Fibroblast of skin of left quadriceps (primary cell): ENCODE measurements at places on chromosomes 3 and 15.

DNA sequence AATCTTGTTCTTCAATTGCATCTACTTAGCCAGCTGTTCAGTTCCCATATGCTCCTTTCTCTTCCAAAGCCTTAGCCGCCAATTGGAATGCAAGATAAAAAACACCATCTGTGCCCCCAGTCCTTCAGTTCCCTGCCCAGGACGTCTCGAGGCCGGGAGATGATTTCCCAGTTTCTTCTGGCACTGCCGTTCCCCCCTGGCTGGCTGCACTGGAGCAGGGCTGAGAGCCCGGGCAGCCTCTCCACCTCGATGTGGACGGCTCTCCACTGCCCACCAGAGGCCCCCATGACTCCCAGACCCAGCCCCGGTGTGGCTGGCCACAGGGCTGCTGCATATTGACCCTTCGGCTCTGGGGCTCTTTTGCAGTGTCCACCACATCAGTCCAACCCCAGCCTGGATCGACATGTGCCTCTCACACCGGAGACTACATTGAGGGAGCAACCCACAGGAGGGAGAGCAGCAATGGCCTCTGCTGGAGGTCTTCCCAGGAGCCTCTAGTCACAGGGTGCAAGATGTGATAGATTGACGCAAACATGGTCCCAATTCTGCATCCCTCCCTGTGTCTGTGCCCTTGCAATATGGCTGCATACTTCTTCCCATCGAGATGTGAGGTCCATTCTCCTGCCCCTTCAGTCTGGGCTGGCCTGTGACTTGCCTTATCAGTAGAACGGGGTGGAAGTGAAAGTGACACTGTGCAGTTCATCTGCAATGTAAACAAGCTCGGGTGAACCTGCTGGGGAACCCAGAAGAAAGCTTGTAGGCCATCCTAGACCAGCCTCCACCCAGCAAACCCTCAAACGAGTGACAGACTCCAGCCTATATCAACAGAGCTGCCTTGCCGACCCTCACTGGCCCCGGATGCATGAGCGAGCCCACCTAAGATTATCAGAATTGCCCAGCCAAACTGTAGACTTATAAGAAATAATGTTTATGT lies 52.3 kb upstream of the PRR20G start:
- no peak for DNase-seq

DNA sequence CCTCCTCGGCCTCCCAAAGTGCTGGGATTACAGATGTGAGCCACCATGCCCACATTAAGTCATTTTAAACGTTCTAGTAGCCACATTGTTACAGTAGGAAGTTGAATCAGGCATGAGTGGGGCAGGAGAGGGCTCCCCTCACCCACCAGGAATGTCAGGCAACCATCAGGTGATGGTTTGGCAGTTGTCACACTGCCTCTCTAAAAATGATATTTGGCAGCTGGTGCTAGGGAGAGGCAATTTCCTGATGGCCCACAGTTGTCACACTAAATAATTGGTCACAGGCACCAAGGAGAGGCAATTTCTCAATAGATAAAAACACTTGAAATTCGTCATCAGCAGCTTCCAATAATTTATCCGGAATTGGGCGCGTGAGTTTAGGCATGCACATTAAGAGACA lies 79.2 kb upstream of the ABHD2 start:
- DNase-seq = no peak

DNA sequence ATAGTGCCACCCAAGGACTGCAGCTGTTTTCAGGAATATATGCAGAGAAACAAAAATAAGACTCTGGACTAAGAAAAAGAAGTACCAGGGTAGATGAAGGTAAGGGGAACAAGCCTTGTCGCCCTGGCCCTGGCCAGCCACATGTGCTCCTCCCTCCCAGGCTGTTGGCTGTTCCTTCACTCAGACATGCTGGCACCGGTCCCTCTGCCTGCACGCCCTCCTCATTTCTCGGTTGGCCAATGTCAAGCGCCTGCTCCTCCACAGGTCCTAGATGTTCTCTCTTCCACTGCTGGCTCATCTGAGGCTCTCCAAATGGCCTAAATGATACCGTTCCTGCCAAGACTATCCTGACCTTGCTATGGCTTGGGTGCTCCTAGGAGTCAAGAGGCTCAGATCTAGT lies 288.4 kb upstream of the LYSMD4 start:
- no peak for DNase-seq

- DNase-seq = peak; percentile 23
These were observed 316.1 kb upstream of the TMCO5A start for GRCh38 chr15:37618353-37618752.

- no peak for DNase-seq
These were observed 28.2 kb downstream of the MYL3 start for GRCh38 chr3:46835054-46835453.

DNA sequence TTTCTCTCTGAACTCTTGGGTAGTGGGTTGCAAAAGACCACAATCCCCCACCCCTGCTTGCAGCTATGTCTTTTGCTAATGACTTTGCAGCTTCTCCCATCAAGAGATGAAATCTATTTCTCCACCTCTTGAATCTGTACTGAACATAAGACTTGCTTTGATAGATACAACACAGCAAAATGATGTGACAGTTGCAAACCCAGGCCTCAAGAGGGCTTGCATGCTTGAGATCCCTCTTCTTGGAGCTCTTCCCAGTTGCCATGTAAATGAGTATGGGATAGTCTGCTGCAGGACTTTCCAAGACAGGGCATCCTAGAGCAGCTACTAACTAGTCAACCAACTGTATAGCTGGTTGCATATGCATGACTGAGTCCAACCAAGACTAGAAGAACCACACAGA lies 783.6 kb downstream of the PDCD6IP start:
- no peak for DNase-seq

GRCh38 chr3:43326891-43327581 lies 40.7 kb downstream of the SNRK start:
- no peak for DNase-seq

- DNase-seq = no peak
These were observed 183.6 kb downstream of the LRTM1 start for GRCh38 chr3:54744291-54744690.

- no peak for DNase-seq
These were observed 3.9 kb upstream of the DPP8 start for GRCh38 chr15:65521350-65521749.

DNA sequence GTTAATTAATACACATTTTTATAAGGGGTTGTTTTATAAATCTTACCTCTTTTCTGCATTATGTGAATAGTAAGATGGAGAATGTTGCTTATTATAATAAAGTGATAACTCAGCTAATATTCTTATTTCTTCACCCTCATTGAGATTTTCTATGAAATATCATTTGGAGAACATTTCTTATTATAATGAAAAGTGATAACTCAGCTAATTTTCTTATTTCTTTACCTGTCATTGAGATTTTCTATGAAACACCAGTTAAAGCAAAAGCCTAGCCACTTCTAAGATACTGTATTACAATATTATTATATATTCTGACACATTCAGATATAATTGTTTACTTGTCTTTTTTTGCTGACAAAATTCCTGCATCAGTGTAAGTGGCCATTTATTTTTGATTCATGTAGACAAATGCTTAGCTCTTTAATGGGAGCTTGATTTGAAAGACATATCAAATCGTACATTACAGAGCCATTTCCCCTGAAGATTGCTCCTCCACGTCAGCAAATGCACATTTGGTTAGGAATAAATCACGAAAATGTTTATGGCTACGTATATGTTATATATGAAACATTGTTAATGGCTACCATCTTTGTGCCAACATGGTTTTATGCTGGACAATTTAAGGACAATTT lies 427.5 kb downstream of the CHL1 start:
- no peak for DNase-seq

- no peak for DNase-seq
These were observed 2.5 kb downstream of the APPL1 start for GRCh38 chr3:57230006-57230405.

DNA sequence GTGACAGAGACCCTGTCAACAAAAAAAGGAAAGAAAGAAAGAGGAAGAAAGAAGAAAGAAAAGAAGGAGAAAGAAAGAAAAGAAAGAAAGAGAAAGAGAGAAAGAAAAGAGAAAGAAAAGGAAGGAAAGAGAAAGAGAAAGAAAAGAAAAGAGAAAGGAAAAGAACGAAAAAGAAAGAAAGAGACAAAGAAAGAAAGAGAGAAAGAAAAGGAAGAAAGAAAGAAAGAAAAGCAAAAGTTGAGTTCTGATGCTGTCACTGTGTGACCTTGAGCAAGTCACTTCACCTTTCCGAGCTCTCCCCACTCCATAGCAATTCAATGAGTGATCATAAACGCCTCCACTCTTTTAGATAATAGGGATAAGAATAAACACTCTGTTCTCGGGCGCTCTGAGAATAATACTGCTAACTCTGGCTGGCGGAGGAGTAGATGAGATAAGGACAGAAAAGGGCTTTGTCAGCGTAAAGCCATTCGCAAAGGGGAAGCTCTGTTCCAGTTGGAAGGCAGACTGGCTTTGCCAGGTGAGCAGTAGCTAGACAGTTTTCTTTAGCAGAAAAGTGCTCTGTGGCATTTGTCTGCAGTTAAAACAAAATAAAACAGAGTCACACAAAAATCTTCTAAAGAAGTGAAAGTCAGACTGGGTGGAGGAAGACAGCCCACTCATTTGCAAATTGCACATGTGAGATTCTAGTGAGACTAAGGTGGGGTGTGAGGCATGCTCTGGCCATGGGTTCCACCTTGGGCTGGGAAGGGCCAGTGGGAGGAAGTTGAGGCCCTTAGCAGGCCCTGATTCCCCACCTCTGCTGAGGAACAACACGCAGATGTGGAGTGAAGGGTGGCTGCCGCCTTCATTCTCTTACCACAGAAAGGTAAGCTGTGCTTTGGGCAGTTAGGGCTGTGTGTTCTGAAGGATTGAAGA lies 9.6 kb upstream of the FLNB start:
- DNase-seq = no peak

- DNase-seq = no peak
These were observed 104.3 kb downstream of the OXNAD1 start for GRCh38 chr3:16369276-16369675.

DNA sequence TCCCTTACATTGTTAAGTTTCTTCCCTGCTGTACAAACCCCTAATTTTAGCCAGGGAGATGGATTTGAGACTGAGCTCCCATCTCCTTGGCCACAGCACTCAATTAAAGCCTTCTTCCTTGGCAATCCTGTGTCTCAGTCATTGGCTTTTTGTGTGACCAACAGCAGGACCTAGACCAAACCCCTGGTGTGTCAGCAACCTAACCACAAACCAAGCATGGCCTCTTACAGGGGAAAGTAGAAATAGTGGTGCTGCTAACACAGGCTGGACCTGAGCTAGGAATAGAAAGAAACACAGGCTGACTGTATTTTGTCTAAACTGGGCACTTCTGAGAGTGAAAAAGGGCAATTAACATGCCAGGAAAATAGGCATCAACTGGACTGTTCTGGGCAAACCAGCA lies 37.9 kb downstream of the PPCDC start:
- DNase-seq = no peak

DNA sequence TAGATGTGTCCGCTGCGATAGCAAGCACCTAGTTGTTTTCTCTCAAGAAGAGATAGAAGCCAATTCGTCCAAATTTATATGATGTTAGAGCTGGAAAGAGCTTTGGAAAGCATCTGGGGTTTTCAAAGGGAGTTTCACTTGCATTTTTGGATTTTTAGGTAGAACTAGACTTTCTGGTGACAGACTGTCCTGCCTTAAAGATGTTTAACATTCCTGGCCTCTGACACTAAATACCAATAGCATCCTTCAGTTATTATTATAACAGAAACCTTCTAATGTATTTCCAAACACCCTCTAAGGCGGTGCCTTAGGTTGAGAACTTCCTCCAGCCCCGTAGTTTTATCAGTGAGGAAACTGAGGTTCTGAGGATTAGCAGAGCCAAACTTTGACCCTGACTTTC lies 305.3 kb downstream of the SATB1 start:
- DNase-seq = no peak

DNA sequence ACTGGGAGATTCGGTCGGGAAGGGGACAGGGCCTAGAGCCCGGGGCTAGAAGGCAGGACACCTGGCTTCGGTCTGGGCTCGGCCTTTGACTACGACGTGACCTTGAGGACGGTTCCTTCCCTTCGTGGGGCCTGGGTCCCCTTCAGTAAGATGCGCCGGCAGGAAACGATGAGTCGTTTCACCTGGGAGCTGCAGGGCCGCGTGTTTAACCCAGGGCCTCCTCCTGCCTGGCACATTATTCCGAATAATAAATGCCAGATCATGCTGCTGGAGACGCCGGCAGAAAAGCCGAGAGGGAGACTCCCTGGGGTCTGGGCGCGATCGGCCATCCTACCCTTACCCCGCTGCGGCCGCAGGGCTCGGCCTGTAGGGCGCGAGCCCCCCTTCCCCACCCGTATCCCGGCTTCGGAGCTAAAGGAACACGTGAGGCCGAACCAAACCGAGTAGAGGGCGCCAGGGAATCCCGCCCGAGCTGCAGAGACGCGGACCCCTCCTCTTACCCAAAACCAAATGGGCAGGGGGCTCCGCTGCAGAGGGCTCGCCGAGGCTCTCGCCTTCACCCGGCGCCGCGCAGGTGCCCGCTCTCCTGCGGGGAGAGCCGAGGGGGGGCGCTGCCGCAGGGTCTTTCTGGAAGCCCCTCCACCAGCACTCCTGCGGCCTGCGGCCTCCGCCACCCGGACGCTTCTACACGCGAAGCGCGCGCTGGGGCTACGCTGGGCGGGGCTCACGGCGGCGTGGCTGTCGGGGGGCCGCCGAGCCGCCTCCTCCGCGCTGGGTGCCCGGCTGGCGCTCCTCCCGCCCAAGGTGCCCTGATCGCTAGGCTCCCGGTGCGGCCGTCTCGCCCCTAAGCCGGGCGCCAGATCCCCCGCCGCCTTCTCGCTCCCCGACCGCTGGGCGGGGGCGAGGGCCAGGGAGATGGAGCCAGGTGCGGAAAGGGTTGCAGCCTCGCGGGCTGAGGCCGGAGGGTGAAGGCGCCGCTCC lies at the start of gene BDH1:
TSS of gene BDH1 (minus strand) at position 688 of the 981 bp plus-strand sequence. CDS start 9,525 bp downstream, outside the sequence.
- DNase-seq = no peak

GRCh38 chr15:69154684-69155083 lies 5.8 kb upstream of the GLCE start:
- peak; percentile 72 for DNase-seq

- DNase-seq = no peak
These were observed 497 bp upstream of the CLASP2 start for GRCh38 chr3:33718595-33718907.

DNA sequence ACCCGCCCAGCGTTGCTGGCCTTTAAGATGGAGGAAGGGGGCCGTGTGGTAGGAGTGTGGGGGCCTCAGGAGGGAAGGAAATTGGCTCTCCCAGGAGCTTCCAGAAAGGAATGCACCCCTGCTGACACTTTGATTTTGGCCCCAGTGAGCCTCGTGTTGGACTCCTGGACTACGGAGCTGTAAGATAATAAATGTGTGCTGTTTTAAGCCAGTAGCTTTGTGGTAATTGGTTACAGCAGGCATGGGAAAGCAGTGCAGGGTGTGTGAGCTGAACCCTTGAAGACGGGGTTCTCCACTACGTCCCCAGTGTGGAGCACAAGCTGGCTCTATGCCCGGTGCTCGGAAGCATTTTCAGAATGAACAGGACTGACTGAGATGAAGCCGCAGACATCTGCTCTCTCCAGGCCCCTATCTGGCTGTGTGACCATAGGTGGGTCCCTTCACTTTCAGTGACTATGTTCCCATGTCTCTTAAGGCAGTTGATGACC lies 22.9 kb upstream of the CGNL1 start:
- DNase-seq = no peak

- DNase-seq = no peak
These were observed 614.6 kb upstream of the TBL1XR1 start for GRCh38 chr3:177811835-177812234.

GRCh38 chr3:97278506-97278905 lies 464.1 kb downstream of the EPHA6 start:
- no peak for DNase-seq

- peak; percentile 4 for DNase-seq
These were observed 199.1 kb downstream of the LRRN1 start for GRCh38 chr3:3998140-3998922.
